DND-41 (cell line): ENCODE measurements at places on chromosomes 12 and 14.

- DNase-seq = no peak
These were observed 31.2 kb upstream of the KLC1 start for GRCh38 chr14:103597623-103598377.

DNA sequence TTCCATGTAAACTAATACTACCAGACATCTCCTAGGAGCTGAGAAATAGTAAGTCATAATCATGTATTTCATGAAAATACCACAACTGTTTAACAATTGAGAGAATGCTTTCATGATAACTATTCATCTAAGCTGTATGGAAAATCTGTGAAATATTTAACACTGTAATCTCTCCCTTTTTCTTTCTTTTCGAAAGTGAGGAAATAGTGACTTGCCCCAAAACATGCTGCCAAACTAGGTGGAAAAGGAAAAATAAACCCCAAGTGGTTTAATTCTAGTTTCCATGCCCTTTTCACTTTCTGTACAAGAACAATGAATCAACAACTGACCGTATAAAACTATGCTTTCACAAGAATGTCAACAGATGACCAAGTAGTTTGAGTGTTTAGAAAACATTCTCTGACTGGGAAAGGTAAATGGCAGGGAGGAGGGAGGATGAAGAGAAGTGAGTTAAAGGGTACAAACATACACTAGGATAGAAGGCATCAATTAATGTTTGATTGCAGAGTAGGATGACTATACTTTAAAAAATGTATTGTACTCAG is 147.5 kb upstream of the AVPR1A start:
- DNase-seq = no peak

GRCh38 chr12:50520416-50521207 is 15.8 kb downstream of the DIP2B start:
- no peak for DNase-seq

DNA sequence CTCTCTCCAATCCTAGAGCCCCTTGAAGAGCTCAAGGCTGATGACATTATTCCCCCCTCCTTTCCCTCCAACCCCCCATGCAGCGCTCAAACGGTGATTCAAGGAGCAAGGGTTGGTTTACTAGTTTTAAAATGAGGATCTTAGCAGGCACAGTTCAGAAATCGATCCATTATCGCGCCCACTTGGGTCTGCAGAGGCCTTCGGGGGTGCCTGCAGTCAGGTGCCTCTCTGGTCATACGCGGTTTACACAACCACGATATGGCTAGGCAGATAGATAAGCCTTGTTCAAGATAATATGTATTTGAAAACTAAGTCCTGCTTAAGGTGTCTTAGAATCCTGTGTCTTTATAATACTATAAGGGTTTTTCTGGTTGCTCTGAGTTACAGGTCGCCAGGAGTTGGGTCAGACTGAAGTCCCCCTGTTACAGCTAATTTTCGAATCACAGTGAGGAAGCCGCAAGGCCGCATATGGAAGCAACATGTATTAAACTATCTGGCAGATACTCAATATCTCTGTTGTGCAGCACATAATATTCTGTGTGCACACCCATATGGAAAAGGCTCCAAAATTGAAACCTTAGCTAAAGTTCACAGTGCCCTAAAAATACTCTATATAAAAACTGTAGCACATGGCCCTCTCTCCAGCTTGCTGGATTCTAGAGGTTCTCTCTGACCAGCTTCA is 10.0 kb downstream of the BHLHE41 start:
- no peak for DNase-seq

DNA sequence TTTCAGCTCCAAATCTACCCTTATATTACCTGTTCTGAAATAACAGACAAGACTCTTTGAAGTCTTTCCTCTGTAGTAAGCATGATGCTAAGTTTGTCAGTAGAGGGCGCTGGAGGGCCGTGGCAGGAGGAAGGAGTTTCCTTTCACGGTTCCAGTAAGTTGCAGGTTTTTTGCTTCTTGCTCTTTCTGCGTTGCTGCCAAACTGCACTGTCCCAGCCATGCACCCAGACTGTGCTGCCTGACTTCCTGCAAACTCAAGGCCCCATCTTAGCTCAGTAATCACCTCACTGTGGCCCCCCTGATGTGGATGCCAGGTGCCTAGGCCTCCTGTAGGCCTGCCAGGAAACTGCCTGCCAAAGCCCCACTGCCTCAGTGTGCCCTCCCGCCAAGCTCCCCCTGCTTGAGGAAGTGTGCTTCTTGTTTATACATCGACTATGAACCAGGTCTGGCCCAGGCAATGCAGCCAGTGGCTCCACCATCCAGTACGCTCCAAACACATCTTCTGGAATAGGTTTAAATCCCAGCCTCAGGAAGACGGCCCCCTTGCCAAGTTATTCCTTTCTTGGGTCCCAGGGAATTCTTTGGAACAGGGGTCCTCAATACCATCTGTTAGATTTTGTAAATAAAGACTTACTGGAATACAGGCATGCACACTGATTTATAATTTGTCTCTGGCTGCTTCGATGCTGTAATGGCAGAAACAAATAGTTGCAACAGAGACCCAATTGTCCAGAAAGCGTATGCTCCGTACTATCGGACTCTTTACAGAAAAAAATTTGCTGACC is 193.7 kb upstream of the LRIG3 start:
- DNase-seq = peak; percentile 77

DNA sequence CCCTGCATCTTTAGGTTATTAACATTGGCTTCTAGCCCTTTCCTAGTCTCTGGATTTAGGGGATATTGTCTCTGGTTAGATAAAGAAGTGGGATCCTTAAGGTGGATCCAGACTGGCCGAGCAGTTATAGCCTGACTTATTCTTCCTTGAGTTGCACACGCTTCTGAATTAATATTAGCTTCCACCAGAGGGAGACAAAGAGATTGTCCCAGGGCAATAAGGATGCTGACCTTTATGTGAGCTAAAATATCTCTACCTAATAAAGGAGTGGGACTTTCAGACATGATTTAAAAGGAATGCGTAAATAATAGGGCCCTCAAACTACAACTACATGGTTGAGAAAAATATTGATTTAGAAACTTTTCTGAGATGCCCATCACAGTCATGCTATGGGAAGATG is 139.7 kb downstream of the SLCO1B3 start:
- DNase-seq = no peak

DNA sequence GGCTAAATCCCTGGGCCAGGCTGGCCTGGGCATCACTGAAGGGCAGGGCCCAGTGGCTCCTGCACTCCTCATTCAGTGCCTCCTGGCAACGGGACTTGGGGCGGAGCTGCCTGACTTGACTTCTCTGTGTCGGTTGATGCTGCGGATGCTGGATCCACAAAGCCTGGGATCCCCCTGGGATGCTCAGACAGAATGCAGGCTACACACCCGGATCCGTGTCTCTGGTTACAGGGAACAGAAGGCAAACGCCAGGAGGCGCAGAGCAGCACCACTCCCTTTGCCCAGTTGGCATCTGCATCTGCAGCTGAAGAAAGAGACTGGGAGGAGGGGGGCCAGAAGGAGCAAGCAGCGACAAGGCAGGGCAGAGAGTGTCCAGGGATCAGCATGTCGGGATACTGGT is 154.5 kb upstream of the FKBP4 start:
- DNase-seq = no peak

GRCh38 chr12:43180242-43180641 is 371.8 kb downstream of the ADAMTS20 start:
- no peak for DNase-seq

DNA sequence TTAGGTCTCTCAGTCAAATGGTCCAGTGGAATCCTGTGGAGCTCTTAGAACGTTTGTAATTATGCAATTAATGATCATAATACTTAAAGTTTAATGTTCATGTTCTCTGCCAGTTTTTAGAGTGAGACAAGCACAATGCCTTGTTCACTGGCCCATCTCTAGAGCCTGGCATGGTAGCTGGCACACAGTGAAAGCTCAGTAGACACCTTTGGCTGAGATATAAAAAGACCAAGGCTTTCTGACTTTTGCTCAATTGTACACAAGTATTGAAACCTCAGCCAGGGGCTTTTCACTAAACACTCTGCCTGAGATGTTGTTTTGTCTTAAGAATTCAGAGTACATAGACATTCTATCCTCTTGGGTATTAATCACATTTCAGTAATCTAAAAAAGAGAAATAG is 241.8 kb upstream of the ATP2B1 start:
- no peak for DNase-seq

- DNase-seq = no peak
These were observed 170.1 kb upstream of the FKBP4 start for GRCh38 chr12:2624543-2625288.

DNA sequence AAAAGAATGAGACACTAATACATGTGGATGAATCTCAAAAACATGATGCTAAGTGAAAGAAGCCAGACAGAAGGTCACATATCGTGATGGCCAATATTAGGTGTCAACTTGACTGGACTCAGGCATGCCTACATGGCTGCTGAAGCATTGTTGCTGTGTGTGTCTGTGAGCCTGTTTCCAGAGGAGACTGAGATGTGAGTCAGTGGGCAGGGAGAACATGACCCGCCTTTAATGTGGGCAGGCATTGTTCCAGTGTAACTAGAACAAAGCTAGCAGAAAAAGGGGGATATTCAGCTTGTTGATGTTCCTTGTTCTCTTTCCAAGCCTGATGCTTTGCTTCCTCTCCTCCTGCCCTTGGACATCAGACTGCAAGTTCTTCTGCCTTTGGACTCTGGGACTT is 47.6 kb downstream of the DCAF5 start:
- no peak for DNase-seq

DNA sequence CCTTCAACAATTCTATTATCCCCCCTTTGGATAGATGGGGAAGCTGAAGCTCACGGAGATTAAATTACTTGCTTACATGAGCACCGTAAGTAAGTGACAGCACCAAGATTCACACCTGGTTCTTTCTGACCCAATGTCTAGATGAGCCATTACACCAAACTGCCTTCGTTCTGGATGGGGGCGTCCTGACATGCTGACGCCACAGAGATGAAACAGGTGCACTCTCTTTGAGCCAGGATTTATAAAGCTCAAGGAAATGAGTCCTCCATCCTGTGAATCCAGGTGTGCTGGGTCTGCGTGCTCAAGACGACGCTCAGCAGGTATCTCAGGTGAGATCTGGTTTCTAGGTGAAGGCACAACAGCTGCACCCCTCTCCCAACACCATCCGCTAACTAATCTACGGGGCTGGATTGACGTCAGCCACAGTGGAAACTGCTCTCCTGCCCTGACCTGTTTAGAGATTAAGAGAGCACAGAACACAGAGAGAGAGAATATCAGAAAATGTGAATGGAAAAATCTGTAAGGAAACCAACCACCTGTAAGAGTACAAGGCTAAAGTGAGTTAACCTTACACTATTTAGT is 61.6 kb downstream of the KSR2 start:
- no peak for DNase-seq

DNA sequence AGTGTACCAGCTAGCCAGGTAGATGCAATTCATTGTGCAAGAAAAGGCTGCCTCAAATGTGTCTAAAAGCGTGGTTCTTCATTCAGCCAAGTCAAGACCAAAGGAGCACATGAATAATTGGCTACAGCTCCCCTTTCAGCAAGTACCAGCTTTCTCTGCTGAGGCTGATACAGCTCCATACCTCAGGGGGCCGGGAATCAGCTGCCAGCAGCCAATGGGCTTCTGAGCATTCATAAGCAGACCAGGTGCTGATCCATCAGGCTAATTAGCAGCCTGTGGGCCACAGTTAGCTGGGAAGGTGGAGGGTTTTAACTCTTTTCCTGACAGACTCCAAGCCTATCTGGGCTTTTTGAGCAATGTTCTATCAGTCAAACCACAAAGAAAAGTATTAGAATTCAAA is 264.7 kb downstream of the APAF1 start:
- no peak for DNase-seq

GRCh38 chr12:12528361-12529270 is 34.0 kb downstream of the DUSP16 start:
- DNase-seq = no peak
